Heart left ventricle (tissue), 16 donors: ENCODE measurements at places on chromosomes 12 and 14. TPM values are rescaled to one million over a fixed set of nuclear protein-coding genes. Genes with fewer than 3 reads are reported as not detected.

The DPF3 gene
- 42.0 TPM for total RNA-seq

The LMNTD1 gene
- total RNA-seq = not detected

GRCh38 chr14:54686871-54687749 is 120.2 kb downstream of the SAMD4A start:
- peak; percentile 65 for DNase-seq

DNA sequence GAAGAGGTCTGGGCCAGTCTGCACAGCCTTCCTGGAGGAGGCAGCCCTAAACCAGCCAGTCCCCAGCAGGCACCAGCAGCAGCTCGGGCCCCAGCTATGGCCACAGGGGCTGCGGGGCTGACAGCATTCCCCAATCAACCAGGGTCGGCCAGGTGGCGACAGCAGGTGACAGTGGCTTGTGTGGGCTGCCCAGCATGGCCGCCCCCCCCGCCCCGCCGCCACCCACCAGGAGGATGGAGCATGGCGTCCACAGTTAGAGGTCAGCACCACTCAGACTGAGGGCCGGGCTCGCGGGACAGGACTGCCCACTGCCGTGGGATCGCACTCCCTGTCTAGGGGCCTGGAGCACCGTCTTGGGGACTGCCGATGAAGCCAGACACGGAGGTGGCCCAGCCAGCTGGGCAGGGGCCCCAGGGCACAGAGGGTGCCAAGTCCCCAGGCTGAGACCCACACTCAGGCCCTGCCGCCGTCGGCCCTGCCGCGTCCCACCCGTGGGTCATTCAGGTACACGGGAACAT is 15.0 kb downstream of the AKT1 start:
- DNase-seq = no peak

The PCED1B gene
- total RNA-seq = 0.92 TPM

GRCh38 chr12:92213166-92213565 is 67.5 kb upstream of the BTG1 start:
- DNase-seq = no peak

- DNase-seq = no peak
These were observed 35.6 kb upstream of the ITPR2 start for GRCh38 chr12:26868447-26869103.

- no peak for DNase-seq
These were observed 11.2 kb downstream of the PPP1CC start for GRCh38 chr12:110731479-110731878.

The C3AR1 gene
- total RNA-seq = 1.8 TPM

DNA sequence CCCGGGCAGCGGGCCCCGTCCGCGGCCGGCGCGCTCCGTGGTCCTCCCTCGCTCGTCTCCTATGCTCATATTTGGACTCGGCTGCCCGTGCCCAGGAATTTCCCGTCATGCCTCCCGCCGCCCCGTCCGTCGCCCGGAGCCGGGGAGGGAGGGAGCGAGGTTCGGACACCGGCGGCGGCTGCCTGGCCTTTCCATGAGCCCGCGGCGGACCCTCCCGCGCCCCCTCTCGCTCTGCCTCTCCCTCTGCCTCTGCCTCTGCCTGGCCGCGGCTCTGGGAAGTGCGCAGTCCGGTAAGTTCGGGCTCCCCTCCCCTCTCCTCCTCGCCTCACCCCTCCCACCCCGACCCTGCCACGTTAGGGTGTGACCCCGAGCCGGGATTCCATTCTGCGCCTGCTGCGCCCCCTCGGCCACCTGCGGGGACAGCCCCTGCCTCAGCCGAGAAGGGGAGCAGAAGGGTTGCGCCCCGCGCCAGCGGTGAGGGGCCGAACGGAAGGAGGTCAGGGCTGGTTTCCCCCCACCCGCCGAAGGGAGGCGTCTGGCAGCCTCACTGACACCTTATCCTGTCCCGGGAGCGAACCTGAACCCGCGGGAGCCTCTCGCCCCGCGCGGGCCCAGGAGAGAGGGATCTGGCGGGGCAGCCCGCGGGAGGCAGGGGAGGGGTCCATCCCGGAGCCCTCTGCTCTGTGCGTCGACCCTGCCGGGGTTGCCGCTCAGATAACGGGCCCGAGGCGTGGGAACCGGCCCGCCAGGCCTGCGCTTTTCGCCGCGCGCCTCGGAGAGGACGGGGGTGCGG is at the start of gene MSRB3:
Gene MSRB3 (plus strand): TSS at position 108 of the 793 bp plus-strand sequence. CDS start 29,897 bp downstream, outside the sequence.
- DNase-seq = peak; percentile 89

The MYRFL gene
- total RNA-seq = not detected

The MBD6 gene
- total RNA-seq = 40.7 TPM

GRCh38 chr14:89280600-89280999 is 136.4 kb downstream of the FOXN3 start:
- DNase-seq = no peak

The PHLDA1 gene
- total RNA-seq = 4.2 TPM

GRCh38 chr12:121124402-121125109 is 8.1 kb upstream of the P2RX7 start:
- DNase-seq = peak; percentile 35

GRCh38 chr12:21773263-21773741 is 1.2 kb downstream of the KCNJ8 start:
- DNase-seq = peak; percentile 74

The CYP46A1 gene
- 8.0 TPM for total RNA-seq

The SLC17A8 gene
- not detected for total RNA-seq

The PIWIL1 gene
- not detected for total RNA-seq

The BAZ2A gene
- 47.3 TPM for total RNA-seq

The RNASE3 gene
- total RNA-seq = not detected

DNA sequence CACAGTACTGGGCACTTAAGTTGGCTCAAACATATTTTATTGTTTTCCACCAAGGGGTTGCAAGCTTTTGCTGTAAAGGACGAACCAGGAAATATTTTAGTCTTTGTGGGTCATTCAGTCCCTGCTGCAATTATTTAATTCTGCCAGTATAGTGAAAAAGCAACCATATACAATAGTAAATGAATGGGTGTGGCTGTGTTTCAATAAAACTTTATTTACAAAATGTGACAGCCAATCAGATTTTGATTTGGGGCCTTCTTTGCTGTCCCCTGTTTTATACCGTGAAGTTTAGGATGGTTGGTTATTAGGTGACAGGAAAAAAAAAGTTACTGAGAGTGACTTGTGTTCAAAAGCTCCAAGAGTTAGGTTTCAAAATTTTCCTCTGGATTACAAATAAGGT is 956.4 kb downstream of the AACS start:
- DNase-seq = no peak

- no peak for DNase-seq
These were observed 8.6 kb upstream of the SLC41A2 start for GRCh38 chr12:104966677-104967076.

- DNase-seq = no peak
These were observed 28.3 kb downstream of the DIO3 start for GRCh38 chr14:101589486-101590015.

DNA sequence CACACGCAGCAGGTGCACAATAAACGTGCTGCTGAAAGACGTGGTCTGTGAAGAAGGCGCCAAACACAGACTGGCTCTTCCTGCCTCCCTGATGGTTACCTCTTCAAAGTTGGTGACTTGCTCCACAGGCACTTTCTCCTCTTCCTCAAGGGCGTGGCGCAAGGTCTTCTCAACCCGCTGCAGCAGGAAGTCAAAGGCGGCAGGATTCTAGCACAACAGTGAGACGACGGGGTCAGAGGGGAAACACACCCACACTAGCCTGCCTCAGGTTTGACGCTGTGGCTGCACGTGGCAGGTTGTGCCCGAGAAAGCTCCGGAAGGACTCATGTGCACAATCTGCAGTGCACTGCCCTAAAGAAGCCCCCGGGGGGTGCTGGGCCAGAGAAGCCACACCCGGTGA is 15.0 kb downstream of the POLE start:
- DNase-seq = no peak

DNA sequence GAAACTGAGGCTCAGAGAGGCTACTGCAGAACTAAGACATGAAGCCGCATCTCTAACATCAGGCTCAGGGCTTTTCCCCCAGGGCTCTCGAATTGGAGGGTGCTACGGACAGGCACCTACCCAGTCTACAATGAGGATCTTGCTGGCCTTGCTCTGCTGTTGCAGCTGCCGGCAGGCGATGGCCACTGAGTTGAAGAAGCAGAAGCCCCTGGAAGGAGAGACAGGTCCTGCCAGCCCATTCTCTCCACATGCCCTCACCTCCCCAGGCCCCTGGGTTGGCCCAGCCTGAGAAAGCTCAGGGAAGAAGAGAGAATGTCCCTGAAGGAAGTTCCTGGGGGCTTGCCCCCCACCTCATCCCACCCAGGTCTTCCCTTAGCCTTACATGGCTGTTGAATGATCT is 16.1 kb downstream of the SLC48A1 start:
- DNase-seq = no peak

DNA sequence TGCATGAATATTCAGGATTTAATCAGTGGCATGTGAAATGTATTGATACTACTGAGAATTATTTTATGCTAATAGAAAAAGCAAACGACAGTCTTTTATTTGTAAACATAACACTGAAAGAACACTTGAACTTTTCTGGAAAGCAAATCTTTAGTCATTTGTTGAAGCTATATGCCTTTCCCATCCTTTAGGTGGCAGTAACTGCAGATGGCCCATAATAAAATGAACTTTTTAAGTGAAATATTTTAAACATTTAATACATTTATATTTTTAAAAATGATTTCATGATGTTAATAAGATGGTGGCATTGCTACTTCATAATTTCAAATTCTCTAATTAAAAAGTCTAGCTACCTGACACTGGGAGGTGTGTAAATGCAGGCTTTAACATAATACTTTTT is 13.9 kb upstream of the KRR1 start:
- no peak for DNase-seq

The NAA30 gene
- total RNA-seq = 24.1 TPM

The ZC2HC1C gene
- 3.4 TPM for total RNA-seq

The BCL11B gene
- total RNA-seq = not detected

The ESPL1 gene
- total RNA-seq = 6.1 TPM

The C1QL4 gene
- total RNA-seq = not detected

DNA sequence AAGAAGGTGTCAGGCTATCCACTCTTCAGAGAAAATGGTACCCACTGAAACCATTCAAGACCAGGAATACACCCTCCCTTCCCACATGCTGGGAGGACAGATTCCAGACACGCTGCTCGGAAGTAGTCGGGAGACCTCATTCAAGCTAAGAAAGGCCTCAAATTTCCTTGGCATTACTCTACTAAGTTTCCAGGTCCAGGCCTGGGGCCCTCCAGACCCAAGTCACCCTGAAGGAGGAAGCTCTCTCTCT is 27.1 kb upstream of the RPLP0 start:
- DNase-seq = no peak

DNA sequence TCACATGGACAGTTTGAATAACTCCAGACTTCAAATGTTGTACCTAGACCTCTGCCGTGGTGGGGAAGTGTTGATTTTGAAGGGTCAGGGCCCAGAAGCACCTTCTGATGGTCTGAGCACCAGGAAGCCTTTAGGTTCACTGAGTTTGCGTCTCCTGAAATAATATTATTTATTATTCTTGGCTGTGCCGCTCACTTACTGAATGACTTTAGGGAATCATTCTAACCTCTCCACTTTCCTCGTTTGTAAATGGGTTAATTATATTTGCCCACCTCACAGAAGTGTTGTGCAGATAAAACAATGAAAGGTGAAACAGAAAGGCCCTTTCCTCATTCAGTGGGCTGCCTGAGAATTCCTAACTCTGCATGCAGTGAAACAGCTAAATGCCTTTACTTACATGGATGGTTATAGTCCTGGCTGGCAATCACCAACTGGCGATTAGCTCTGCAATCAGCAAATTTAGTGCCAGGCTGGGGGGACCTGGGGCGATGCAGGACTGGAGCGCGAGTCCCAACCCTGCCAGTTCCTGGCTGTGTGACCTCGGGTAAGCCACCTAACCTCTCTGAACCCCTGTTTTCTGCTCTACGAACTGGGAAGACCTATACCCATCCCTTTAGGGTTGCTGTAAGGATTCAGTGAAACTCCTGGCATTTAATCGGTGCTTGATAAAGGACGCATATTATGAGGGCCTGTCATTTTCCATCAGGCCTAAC is 57.5 kb downstream of the MAP1LC3B2 start:
- DNase-seq = no peak

DNA sequence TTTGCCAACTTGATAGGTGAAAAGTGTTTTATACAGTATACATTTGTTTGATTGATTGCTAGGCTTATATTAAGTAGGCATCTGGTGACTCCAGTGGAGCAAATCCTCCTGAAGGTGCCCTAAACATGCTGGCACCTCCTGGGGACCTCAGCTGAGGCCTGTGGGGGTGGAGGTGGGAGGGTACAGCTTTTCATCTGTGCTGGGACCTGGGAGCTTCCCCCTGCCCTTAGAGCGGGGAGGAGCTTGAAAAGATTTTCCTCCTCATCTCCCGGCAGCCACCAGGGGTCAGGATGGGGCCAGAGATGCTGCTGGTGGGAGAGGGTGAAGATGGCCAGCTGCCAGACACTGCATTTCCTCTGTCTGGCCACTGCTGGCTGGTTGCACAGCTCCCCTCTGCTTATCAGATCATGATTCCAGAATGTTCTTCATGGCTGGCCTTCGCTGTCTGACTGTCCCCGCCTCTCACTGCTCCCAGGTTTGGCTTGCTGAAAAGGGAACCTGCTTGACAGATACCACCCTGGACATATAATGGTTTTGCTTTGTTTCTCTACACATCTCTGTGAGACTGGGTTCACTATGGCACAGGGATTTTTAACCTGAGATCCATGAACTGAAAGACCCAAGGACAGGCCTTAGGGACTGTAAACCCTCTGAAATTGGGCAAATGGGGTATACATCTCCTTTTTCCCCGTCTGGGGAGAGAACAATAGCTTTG is 10.5 kb upstream of the JPH4 start:
- peak; percentile 84 for DNase-seq

GRCh38 chr14:86003998-86004397 is 474.1 kb downstream of the FLRT2 start:
- no peak for DNase-seq

DNA sequence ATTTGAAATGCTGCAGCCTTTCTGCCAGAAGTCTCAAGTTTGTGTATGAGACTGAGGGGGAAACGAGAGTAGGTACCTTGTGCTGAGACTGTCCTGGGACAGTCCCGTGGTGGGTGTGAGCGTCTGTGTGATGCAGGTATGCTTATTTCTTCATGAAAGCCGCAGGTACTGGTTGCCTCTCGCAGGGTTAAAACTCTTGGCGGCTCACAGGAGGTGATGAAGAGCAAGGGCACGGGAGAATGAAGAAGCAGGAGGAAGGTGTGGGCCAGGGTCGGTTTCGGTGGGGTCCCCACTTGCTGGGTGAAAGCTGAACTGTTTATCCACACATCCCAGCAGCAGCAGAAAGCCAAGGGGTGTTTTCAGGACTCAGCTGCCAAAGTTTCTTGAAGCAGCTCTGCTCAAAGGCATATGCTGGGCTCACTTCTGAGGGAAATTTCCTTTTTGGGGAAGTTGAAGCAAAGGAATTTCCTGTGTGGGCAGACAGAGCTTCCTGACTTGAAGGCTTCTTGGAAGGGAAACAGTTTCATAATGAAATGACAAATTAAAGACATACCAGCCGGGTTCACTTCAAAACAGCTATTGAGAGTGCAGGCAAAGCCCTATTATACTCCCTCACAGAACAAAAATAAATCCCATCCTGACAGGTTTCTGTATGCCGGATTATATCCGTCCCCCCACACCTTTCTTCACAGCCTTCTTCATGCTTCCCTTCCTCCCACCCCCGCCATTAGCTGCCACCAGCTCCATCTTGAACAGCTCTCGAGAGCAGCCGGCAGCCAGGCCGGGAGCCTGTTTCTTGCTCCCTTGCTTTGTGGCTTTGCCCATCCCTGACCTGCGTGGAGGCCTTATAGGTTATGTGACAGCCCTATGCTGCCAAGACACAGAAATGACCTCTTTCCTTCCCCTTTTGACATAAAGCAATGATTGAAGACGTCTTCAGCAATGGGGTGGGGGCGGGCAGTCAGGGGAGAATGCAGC is 116.6 kb downstream of the ETV6 start:
- peak; percentile 33 for DNase-seq

The DHRS7 gene
- total RNA-seq = 36.5 TPM

GRCh38 chr14:54252072-54252730 is 144.6 kb upstream of the CDKN3 start:
- DNase-seq = no peak

GRCh38 chr12:120821878-120822277 is 82.3 kb downstream of the SPPL3 start:
- no peak for DNase-seq
